ENCODE measurements at places on chromosomes 1 and 21. TPM values are rescaled to one million over a fixed set of nuclear protein-coding genes. Genes with fewer than 3 reads are reported as not detected.

The C8A gene
- polyA plus RNA-seq = not detected

- DNase-seq = no peak
Measured at GRCh38 chr1:33392206-33392605, 38.7 kb downstream of the PHC2 start.

DNA sequence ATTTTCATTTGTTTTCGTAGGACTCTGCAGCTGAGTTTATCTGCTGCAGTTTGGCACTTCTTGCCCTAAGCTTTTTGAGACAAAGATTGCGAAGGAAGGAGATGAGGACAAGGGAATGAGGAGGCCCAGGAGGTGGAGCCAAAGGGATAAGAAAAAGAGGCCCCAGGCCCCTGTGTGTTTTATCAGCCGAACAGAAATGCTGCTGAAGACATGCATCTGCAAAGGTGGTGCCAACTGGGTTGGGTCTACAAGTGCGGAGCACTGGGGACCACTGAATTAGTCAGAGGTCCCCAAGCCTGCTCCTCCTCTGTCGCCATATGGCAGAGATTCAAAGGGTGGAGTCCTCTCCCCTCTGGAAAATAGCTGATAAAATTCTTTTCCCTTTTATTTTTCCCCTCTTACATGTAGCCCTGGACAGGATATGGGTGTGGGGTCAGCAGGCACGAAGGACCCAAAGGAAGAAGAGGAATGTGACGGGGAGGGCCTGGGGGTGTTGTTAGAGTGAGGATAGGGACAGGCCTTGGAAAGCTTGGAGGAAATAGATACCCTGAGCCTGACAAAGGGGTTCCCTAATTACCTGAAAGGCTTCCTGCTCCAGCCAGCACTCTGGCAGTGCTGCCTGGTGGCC is 2.7 kb downstream of the CD34 start:
- DNase-seq = peak; percentile 50

The GFI1 gene
- polyA plus RNA-seq = 0.16 TPM

GRCh38 chr1:173798078-173798477 is 26.4 kb upstream of the DARS2 start:
- DNase-seq = no peak

The OLIG2 gene
- polyA plus RNA-seq = not detected

DNA sequence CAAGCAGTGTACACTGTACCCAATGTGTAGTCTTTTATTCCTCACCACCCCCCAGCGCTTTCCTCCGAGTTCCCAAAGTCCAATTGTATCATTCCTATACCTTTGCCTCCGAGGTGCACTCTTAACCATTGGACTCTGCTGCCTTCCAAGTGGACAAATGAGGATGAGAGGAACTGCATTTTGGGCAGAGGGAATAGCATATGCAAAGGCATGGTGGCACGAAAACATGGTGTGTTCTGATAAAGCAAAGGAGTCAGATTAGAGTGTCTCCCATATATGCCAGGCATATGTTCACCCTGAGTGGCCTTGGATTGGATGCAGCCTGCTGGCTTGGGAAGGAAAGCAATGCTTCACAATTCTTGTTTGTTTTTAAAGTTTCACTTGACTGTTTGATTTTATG is 25.5 kb downstream of the FGGY start:
- DNase-seq = no peak

- DNase-seq = no peak
Measured at GRCh38 chr1:151369302-151369610, 3.2 kb downstream of the SELENBP1 start.

DNA sequence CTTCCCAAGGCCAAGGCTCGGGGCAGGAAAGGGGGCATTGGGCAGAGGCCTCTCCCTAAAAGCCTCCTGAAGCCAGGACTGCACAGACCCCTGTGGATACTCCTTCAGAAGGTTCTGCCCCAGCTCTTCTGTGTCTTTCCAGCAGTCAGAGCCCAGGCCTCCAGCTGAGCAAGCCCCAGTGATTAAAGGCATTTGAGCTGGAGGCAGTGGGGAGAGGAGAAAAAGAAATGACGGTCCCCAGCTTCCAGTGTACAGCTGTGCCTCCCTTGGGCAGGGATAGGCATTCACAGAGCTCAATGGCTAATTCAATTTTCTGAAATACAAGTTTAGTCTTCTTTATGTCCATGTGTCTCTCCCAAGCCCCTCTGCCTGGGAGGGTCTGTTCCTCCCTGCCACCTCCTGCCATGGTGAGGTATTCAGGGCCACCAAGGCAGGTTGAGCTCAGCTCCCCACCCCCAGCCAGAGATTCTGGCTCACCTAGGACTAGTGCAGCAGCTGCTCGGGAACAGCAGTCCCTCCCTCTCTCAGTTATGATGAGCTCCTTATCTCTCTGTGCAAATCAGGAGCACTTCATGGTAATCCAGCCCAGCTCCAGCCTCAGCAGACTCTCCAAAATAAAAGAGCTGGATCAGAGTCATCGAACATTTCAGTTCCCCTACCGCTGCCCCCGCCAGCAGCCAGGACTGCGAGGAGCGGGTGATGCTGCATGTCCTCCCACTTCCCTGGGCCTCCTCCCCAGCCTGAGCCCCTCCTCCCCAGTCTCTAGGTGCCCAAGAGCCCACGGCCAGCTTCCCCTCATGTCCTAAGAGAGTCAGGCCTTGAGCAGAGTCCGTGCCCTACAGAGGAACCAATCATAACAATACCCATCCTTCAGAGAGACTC is 208.4 kb upstream of the ZC3H12A start:
- DNase-seq = no peak

GRCh38 chr1:21295002-21295401 is 4.7 kb upstream of the ECE1 start:
- no peak for DNase-seq

DNA sequence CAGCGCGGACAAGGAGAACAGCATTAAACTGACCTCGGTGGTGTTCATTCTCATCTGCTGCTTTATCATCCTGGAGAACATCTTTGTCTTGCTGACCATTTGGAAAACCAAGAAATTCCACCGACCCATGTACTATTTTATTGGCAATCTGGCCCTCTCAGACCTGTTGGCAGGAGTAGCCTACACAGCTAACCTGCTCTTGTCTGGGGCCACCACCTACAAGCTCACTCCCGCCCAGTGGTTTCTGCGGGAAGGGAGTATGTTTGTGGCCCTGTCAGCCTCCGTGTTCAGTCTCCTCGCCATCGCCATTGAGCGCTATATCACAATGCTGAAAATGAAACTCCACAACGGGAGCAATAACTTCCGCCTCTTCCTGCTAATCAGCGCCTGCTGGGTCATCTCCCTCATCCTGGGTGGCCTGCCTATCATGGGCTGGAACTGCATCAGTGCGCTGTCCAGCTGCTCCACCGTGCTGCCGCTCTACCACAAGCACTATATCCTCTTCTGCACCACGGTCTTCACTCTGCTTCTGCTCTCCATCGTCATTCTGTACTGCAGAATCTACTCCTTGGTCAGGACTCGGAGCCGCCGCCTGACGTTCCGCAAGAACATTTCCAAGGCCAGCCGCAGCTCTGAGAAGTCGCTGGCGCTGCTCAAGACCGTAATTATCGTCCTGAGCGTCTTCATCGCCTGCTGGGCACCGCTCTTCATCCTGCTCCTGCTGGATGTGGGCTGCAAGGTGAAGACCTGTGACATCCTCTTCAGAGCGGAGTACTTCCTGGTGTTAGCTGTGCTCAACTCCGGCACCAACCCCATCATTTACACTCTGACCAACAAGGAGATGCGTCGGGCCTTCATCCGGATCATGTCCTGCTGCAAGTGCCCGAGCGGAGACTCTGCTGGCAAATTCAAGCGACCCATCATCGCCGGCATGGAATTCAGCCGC is 2.5 kb downstream of the S1PR1 start:
- no peak for DNase-seq

The C21orf58 gene
- 7.1 TPM for polyA plus RNA-seq

DNA sequence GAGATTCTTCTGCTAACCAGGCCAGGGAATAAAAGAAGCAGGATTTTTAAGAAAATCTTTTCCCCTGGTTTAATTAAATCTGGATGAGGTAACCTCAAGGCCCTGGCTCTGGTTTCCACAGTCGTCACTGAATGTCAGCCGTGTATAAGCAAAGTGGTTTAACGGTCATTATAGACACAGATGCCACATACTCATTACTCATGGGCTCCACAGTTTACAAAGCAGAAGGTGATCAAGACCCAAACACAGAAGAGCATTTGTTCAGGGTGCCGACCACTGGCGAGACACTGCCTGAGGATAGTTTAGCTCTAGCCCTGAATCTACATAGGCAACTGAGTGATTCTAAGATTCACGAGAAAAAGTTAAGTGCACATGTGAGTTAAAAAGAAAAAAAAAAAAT is 27.8 kb upstream of the RAP1GAP start:
- DNase-seq = no peak

GRCh38 chr1:40981691-40982448 is 2.4 kb downstream of the CTPS1 start:
- DNase-seq = peak; percentile 83

DNA sequence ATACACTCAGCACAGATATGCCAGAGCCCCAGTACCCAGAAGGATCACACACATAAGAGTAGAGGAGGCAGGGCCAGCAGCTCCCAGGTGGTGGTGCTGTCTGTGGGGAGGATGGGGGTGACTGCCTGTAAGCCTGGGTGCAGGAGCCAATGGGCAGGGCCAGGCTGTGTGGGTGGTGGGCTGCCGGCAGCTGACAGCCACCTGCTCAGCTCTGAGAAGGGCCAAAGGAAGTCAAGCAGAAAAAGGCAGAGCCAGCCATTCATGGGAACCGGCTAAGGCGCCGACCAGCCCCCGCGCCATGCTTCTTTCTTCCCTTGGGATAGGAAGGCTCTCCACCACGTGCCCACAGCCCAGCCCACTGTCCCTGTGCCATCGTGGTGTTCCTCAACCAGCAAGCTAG is 14.1 kb downstream of the PIK3C2B start:
- no peak for DNase-seq

DNA sequence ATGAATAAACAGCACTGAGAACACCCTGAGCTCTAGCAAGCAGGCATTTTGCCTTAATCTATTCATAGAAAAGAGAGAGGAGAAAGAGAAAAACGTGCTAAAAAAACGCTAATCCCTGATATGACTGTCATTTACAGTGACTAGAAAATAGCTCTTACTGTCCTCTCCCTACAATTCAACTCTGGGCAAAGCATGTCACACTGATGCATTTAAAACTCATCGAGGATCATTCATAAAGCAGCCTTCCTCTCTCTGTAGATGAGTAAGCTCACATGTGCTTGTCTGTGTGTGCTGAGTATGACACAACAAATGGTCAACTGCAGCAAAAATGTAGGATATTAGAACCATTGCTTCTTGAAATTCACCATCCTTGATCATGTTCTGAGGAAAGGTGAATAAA is 109.0 kb downstream of the SGIP1 start:
- DNase-seq = no peak

Measured in muscle of back (tissue), 13 donors.